ENCODE measurements at places on chromosomes 16 and 17.

DNA sequence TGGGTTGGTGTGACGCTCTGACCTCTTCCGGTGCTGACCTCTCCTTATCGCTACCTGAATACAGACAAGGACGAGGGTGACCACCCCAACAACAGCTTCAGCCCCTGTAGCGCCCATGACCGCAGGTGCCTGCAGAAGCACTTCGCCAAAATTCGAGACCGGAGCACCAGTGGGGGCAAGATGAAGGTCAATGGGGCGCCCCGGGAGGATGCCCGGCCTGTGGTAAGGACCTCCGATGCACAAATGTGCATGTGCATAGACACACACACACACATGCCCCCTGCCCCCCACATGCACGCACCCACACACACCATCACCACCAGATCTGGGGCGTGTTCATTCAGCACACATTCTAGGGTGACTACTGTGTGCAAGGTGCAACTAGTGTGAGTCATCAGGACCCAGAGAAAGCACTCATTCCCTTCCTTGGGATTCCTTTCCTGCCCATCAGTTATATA lies 9.7 kb downstream of the IGFBP4 start:
- DNase-seq = no peak

- DNase-seq = no peak
Measured at GRCh38 chr17:77321649-77322513, 181.1 kb downstream of the SEC14L1 start.

DNA sequence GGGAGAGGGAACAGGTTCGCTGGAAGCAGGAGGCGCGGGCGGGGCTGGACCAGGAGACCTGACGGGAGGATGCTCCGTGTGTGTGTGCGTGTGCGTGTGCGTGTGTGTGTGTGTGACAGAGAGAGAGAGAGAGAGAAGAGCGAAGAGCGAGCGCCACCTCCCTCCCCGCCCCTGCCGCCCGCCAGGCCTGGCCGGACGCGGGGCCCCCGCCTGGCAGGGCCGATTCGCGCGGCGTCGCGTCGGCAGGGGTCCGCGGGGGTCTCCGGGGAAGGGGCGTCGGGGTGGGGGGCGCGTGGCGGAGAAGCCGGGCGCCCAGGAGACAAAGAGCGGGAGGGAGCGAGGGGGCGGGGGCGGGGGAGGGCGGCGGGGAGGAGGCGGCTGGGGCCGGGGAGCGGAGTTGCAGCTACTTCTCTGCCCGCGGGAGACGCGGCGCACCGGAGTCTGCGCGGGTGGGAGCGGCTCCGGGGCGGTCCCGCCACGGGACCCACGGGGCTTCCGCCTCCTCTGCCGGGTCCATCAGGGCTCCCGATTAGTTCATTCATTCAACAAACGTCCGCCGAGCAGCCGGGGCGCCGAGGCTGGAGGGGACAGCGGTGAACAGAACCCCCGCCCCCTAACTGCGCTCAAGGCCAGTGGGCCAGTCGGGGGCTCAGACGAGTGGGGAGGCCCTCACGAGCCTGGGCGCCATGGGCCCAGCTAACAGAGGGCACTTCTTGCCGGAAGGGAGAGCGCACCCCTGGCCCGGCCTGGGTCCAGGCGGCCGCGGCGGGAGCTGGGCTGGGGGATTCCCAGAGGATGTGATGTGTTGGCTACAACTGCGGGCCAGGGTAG lies at the start of gene SAMD14:
Gene SAMD14, minus strand, starts transcription at position 433 of the 831 bp plus-strand sequence. CDS start 5,201 bp downstream, outside the sequence.
- DNase-seq = no peak

GRCh38 chr17:31405890-31406371 lies 14.5 kb downstream of the RAB11FIP4 start:
- DNase-seq = no peak

GRCh38 chr16:59385491-59385890 lies 651.4 kb upstream of the GOT2 start:
- no peak for DNase-seq

- DNase-seq = peak; percentile 61
Measured at GRCh38 chr16:48611329-48612137, 1.6 kb upstream of the N4BP1 start.

DNA sequence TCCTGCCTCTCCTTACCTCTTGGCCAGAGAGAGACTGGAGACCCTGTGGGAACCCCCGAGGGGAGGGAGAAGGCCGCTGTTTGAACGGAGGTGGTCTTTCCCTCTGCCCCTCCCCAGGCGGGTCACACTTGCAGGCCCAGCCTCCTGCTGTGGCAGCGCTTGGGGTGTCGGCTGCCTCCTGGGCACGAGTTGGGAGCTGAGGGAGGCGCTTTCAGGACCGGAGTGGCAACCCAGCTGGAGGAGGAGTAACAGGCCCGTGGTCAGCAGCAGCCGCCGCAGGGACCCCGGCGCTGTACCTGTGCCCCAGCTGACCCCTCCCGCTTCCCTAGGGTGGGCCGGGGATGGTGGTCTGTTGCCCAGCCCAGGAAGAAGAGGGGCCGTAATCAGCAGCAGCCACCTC lies 278.3 kb downstream of the SEC14L1 start:
- DNase-seq = no peak

- DNase-seq = no peak
Measured at GRCh38 chr17:42780851-42781638, 635 bp downstream of the WNK4 start.

- no peak for DNase-seq
Measured at GRCh38 chr17:75288770-75289114, 491 bp downstream of the SLC25A19 start.

- DNase-seq = no peak
Measured at GRCh38 chr17:3381957-3382356, 4.2 kb downstream of the OR3A2 start.

GRCh38 chr17:43877031-43877430 lies 30.1 kb downstream of the CD300LG start:
- no peak for DNase-seq

DNA sequence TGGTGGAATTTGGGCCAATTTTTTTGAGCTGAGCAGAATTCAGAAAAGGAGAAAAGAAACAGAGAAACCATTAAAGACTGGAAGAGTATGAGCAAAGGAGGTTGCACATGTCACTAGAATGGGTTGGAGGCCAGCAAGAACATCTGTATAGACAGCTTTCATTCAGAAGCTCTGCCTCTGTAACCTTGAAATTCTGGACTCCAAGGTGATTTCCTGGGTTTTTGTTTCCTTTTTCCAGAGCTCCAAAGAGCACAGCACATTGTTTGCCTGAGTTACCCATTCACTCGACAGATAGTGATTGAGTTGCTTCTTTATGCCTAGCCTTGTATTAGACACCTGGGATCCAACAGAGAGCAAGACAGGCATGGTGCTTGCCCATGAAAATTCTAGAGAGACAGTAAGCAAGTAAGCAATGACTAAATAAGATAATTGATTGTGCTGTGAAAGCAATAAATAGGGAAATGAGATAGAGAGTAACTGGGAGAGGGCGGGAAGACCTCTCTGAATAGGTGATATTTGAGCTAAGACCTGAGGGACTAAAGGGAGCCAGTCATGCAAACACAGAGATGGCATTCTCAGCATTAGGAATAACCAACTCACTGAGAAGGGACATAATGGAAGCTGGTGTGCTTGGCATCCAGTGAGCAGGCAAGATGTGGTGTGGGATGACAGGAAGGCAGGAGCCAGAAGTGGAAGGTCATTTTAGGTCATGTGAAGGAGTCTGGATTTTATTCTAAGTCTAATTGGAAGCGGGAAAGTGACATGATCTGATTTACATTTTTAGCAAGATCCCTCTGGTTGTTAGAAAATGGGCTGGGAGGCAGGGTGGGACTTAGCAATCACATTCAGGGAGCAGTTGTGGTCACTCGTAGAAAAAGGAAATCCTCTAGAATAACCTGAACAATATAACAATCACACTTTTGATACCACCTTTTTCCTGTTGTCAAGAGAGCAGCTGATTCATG lies 197.5 kb downstream of the HS3ST3A1 start:
- no peak for DNase-seq

DNA sequence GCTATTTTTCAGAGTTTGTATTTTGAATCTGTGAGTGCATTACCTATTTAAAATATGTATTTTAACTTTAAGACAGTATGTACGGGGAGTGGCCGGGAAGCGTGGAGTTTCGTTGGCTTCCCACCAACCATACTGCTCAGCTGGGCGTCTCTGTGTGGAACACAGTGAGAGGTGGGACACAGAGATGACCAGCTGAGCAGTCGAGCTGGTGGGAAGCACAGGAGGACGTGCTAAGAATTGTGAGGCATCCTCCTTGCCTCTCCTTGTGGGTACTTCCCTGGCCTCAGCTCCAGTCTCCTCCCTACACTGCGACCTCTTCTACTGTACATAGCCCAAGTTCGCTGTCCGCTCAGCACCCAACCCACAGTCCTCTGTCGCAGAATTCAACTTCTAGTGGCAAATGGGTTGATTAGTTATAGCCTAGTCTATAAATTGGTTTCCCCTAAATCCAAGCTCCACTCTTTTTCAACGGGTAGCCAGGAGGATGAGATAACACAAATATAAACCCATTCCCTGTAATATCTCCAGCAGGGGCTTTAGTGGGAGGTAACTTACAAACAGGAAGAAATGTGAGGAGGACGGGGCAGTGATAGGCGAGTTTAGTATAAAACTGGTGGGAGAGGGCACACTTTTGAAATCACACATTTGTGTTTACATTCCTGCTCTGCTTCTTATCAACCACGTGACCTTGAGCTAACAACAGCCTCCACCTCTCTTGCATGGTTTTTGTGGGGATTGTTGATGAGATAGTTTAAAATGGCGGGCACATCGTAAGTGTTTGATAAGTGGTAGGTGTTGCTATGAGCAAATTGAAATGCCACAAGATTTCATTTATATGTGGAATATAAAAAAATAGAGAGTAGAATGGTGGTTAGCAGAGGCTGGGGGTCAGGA lies 211.9 kb upstream of the HS3ST3A1 start:
- no peak for DNase-seq

GRCh38 chr17:42285346-42286050 lies 2.8 kb upstream of the STAT5A start:
- no peak for DNase-seq

- DNase-seq = no peak
Measured at GRCh38 chr16:64983963-64984362, 137.9 kb downstream of the CDH11 start.

GRCh38 chr17:70256751-70257150 lies 87.4 kb downstream of the KCNJ2 start:
- no peak for DNase-seq

- no peak for DNase-seq
Measured at GRCh38 chr16:81823111-81823510, 44.0 kb downstream of the PLCG2 start.

DNA sequence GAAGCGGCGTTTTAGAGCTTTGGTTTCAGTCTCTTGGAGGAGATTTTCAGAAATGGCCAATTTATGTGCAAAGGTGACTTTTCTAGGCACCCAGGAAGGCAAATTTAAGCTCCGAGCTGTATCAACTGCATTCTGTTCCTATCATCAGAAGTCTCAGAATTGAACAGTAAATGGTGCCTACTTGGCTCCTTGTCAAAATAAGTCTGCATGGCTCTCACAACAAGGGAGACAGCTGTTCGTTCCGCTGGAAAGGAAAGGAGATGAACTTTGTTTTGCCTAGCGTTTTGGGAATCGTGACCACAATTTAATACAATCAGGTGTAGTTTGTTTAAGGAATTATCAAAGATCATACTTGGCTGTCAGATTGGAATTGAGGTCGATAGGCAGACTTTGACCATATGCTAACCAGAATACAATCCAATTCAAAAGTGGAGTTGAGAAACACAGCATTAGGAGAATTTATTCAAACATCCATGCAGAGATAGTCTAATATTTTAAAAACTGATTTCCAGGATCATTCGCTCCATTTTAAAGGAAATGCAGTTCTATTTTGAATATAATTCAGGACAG lies 139.4 kb downstream of the CPPED1 start:
- no peak for DNase-seq

DNA sequence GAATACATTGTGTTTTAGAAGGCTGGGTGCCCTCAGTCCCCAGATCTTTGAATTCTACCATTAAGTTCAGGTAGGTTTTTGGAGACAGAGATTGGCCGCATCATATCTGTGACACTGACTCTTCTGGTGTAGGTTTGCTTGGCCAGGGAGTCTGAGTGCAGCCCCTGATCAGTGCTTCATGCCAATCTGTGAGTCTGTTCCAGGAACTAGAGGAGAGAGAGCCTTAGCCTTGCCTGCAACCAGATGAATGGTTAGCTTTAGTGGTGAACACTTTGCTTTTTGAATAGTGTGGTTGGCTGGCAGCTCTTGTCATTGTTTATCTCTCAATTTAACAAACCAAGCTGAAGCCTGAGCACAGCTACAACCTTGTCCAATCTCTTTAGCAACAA lies 87.8 kb downstream of the PLXDC1 start:
- no peak for DNase-seq

GRCh38 chr16:69848637-69849545 lies 86.8 kb downstream of the WWP2 start:
- DNase-seq = no peak

GRCh38 chr16:12157517-12158093 lies 181.1 kb downstream of the SNX29 start:
- DNase-seq = no peak

DNA sequence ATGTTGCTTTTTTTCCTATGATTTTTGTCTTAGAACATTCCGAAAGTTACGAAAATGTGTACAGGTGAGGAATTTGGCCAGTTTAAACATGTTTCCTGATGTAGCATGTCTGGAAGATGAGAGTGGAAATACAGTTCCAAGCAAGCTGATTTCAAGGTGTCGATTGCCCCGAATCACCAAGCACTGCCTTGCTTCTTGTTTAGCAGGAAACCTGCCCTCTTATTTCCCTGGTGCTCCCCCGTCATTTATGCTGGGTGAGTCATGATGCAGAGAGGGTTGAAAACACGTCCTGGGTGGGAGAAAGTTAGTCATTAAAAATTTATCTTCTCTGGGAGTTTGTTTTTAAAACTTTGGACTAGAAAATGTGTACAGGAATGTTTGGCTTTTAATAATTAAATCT lies 608.6 kb upstream of the EEF2KMT start:
- DNase-seq = no peak

DNA sequence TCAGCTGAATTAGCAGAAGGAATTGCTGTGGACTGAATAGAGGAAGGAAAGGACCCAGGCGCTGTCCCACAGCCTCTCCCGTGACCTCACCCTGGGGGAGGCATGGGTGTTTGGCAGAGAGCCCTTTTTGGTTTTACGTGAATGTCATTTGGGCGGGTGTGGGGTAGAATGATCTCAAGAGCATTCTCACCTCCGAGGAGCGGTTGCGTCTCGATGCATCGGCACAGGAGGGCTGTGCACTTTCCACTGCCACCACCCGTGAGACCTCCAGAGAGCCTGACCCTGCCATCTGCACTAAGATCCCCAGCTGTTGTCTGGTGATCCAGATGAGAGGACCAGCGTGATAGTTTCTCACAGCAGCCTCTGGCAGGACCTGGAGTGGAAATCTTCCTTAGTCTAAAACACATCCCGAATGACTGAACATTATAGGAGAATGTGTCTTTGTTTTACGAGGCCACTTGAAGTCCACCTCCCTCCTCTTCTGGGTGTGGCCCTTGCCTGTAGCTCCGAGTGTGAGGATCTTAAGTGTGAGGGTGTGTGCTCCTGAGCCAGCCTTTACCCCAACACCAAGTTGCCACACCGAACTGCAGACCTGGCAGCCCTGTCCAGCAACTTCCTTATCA lies 29.3 kb downstream of the FOXK2 start:
- no peak for DNase-seq

Data from stimulated activated CD8-positive, alpha-beta memory T cell treated with anti-CD3 and anti-CD28 coated beads, Interleukin-7, amount 100 ng/mL, for 24 hours (primary cell).